ENCODE measurements at places on chromosomes 6 and 20. TPM values are rescaled to one million over a fixed set of nuclear protein-coding genes. Genes with fewer than 3 reads are reported as not detected.

GRCh38 chr20:43096126-43096930 lies 93.4 kb downstream of the PTPRT start:
- DNase-seq, result peak; percentile 42

DNA sequence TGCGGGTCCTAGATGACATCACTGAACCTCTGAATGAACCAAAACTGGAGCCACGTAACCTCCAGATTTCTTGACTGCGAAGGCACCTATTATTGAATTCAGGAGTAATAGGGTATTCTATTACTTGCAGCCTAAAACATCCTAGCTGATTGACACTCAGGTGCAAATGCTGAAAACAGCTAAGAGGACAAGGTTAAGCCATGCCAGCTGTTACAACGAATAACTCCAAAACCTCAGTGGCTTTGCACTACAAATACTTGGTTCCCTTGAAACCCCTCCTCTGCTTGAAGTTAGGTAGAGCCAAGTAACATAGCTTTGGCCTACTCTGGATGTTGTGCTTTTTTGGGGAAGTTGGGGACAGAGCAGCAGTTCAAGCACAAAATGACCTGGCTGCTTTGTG lies 21.0 kb upstream of the CCN5 start:
- DNase-seq, result no peak

GRCh38 chr20:31516651-31517050 lies 2.4 kb downstream of the HM13 start:
- DNase-seq, result no peak

DNA sequence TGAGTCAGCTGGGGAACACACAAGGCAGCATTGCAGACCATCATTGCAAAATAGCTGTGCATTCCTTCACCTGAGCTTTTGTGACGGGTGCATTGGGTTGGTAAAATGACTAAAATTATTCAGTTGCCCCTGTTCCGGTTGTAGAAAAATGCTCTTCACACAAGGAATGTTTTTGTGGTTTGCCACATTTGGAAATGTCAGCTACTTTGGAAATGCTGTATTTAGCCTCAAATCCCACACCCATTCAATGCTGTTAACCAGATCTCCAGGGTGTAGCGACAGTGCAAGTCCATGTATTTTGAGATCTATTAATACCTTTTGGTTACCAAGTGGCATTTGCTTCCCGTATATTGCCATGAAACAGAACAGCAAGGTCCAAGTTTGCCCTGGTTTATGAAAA lies 201.2 kb downstream of the FOXA2 start:
- DNase-seq, result no peak

- no peak for DNase-seq
Observed at GRCh38 chr6:160756871-160757270, 54.8 kb downstream of the PLG start.

GRCh38 chr6:125432963-125433362 lies 131.2 kb upstream of the HDDC2 start:
- DNase-seq, result no peak

DNA sequence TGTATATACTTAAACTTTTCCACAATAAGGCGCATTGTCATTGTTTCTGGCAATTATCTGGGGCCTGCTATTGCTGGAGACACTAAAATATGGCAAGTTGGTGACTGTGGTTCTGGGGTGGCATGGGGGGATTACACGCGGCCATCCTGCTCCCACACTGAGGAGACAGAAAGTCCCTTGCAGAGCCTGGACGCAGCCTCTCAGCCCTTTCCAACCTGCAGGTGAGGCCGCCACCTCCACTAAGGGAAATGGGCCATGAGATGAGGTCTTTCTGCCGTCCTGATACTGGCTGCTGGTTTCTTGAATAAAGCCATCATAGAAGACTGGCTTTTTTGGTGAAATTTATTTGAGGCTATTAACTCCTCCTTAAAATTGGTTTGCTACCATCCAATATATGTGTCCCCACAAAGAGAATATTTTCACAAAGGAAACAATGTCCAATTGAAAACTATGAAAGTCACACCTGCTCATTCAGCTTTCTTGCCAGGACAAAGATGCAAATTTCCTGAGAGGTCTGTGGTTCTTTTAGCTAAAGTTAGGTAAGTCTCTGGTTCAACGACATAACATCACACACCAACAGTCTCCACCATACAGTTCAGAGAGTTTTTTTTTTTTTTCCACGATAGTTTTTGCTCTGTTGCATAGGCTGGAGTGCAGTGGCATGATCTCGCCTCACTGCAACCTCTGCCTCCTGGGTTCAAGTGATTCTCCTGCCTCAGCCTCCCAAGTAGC lies 13.0 kb downstream of the TXNDC5 start:
- DNase-seq, result no peak

DNA sequence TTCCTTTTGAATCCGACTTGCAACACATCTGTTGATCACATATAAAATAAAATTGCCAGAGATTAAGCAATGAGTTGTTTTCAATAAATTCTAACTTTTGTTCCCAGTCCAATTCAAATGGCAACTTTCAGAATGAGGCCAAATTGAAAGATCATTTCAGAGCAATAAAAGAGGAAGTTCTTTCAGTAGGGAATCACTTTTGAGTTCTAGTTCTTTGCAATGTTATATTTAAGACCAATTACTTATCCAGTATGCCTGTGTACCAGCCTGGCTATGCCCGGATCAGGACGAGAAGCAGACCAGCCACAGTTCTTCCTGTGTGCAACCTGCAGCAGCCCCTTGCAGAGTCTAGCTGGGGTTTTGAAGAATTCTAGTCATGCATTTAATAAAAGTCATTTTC lies 232.5 kb downstream of the BTBD9 start:
- DNase-seq, result no peak

DNA sequence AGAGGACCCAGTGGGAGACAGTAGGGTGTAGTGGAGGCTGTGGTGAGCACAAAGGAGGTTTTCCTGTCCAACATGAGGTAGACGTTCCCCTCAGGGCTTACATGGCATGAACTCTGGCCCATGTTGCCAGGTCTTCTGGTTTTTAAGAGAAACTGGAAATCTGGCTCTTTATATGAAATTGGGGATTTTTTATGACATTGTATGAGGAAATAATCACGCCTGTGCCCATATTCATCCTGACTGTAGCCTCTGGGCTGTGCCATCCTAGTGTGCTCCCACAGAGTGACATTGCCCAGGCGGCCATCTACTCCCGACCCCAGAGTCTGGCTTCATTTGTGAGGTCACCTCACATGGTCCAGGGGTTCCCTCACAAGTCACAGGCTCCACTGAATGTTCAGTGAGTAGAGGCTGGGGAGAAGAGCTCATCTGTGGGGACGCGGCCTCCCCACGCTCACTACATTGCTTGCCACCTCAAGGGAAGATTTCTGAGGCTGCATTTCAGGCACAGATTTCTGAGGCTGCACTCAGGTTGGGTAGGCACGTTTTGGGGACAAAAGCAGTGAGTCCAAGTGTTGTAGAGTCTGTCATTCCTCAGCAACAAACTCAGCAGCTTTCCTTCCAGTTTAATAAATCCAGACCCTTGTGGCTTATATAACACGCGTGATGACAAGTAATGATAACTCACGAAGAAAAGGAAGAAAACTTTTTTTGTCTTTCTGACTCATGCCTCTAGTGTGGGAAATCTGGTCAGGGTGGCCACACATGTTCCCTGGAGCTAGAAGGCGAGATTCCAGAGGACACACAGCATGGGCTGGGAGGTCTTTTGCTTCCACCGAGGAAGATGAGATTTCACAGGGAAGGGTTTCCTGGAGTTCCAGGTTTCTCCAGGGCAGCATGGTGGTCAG lies 41.7 kb downstream of the SLC24A3 start:
- no peak for DNase-seq

DNA sequence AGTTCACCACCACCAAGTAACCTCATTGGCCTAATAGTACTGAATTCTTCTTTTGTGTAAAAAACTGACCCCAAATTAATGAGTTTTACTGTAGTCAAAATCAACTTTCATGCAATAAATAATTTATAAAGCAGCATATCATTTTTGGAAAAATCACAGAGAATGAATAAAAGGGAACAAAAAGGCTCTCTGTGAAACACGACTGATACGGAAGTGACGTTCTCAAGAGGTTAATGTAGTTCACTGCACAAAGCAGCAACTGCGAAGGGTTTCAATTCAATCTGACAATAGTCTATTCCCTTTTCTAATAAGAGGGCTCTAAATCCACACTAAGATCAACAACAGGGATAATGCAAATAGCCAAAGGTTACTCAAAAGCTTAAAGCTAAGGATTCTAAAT lies 70.3 kb downstream of the PREP start:
- DNase-seq, result no peak

GRCh38 chr20:5146099-5146668 lies 19.4 kb downstream of the CDS2 start:
- DNase-seq, result no peak

DNA sequence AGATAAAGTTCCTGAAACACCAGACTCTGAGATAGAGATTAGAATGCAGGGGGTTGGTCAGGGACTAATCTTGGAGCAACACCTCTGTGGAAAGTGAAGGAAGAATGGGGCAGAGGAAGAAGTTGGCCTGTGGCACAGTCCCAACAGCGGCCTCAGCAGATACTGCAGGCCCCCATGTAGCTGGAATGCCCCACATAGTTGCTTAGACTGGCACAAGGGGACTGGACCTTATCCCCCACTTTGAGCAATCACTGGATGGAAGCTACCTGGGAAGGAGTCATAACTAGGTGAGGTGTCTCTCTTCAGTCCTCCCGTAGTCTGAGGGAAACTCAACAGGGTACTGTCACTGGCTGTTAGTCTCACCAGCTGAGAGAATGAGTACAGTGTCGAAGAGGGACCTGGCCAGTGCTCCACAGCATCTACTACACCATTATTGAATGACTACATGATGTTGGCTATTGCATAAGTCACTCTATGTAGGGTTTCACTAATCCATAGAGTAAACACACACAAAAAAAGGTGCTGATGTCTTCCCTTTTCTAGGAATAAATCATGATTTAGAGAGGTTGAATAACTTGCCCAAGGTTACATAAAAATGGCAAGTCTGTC lies 47.5 kb downstream of the ADGRG6 start:
- no peak for DNase-seq

- DNase-seq, result no peak
Observed at GRCh38 chr20:2761885-2762284, 38.5 kb downstream of the CPXM1 start.

GRCh38 chr20:19583532-19584175 lies 174.4 kb upstream of the RIN2 start:
- DNase-seq, result peak; percentile 58

- DNase-seq, result no peak
Observed at GRCh38 chr20:61708891-61709290, 356.8 kb downstream of the TAF4 start.

The KHDC1 gene
- 6.2 TPM for polyA plus RNA-seq

The CYP39A1 gene
- polyA plus RNA-seq, result 8.6 TPM

The ADGRF4 gene
- 0.26 TPM for polyA plus RNA-seq

The ACAT2 gene
- 58.3 TPM for polyA plus RNA-seq

The TSHZ2 gene
- 15.9 TPM for polyA plus RNA-seq

The KHDC1L gene
- polyA plus RNA-seq, result 0.17 TPM

The RNASET2 gene
- 68.8 TPM for polyA plus RNA-seq

The NUP153 gene
- 52.5 TPM for polyA plus RNA-seq

The C6orf132 gene
- polyA plus RNA-seq, result 5.5 TPM

The TMEM74B gene
- polyA plus RNA-seq, result 2.5 TPM

The HLA-DQB1 gene
- 7.7 TPM for polyA plus RNA-seq

The CST5 gene
- 0.55 TPM for polyA plus RNA-seq

The SLC17A2 gene
- polyA plus RNA-seq, result 0.42 TPM

The TRIM26 gene
- 34.4 TPM for polyA plus RNA-seq

The SULF2 gene
- polyA plus RNA-seq, result 81.8 TPM
